ENCODE measurements at places on chromosomes 12 and 14.
A peak's percentile ranks its signal among the peaks of the same experiment; 100 is the strongest.

DNA sequence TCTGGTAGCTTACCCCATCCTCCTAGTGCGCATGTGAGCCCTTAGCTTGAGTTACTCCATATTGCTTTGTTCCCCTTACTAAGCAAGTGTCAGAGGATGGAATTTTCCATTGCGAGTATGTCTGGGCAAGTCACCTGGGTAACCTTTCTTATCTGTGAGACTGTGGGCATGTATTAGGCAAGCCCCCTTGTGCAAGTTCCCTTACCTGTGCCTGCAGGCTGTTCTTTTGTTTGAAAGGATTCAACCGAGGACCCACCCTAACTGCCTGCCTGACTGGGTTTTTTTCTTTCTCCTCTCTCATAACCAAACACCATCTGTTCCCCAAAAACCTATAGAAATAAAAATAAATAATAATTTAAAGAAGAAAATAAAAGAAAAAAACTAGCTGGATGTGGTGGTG lies 22.3 kb upstream of the PPP2R5E start:
- no peak for DNase-seq

GRCh38 chr14:76793324-76793723 lies 19.4 kb downstream of the ANGEL1 start:
- no peak for DNase-seq

DNA sequence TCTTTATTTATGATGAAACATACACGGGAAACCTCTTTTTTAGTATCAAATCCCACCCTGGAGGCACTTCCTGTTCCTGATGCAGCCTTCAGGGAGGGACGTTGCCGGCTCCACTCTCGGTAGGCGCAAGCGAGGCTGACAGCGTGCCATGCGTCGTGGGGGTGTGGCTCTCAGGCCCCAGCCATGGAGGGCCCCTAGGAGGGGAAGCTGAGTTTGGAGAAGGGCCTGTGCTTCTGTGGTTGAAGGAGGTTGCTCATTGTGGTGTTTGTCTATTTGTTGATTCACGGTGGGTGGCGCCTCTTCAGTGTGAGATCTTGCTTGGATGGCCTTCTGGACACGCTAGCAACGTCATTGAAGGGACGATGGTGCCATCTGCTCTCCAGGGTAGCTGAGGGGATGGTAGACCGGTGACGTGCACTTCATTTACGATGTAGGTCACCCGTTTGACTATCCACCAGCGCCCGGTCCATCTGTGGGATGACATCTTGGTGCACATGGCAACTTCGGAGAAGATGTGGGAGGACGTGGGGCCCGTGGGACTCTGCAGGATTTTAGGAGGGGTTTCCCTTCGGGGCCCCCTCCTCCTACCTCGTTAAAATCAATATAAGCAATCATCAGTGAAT lies 126.3 kb upstream of the RTL1 start:
- peak; percentile 21 for DNase-seq

DNA sequence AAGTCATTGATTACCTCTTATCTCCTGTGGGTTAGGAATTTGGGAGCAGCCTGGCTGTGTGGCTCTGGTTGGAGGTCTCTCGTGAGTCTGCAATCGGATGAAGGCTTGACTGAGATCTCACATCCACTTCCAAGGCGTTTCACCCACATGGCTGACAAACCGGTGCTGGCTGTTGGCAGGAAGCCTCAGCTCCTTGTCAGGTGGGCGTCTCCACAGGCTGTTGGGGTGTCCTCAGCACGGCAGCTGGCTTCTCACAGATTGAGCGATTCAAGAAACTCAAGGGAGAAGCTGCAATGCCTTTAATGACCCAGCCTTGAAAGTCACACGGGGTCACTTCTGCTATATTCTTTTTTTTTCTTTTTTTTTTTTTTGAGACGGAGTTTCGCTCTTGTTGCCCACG lies 28.6 kb upstream of the CORO1C start:
- no peak for DNase-seq

DNA sequence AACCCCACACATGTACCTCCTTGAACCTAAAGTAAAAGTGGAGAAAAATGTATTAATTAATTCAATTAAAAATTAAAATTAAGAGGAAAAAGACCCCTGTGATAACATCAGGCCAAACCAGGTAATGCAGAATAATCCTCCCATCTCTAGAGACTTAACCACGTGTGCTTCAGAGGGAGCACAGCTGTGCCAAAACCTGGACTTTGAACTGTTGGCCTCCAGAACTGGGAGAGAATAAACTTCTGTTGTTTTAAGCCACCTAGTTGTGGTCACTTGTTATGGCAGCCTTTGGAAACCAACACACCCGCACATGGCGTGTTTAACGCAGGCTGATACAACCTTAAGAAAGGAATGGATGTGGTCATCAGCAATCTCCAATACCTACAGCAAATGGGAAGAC lies 23.8 kb downstream of the OAS2 start:
- no peak for DNase-seq

GRCh38 chr14:60315196-60315990 lies 66.4 kb downstream of the PPM1A start:
- no peak for DNase-seq

DNA sequence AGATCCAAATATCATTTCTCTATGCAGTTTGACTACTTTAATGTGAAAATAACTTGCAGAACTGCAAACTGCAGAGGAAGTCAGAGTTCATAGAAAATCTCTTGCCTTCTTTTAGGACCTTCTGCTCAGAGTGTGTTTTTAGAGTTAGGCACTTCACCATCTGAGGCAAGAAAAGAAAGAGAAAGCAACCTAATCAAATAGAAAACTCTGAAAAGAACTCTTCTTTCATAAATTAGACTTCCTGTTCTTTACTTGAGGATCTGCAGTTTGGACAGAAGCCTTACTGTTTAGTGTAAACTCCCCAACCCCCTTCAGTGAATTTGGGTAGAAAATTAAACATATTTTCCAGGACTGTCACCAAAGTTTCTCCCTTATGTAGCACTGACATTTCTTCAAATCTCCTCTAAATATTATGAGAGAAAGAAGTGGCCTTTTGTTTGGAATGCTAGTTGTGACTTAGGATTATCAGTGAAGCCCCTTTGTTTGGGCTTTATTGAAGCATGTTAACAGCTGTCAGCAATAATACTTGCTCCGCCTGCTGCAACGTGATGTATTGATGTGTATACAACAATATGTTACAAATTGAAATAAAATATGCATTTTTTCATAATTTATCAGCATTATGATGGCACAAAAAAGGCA lies 99.5 kb downstream of the PDZRN4 start:
- DNase-seq: no peak

DNA sequence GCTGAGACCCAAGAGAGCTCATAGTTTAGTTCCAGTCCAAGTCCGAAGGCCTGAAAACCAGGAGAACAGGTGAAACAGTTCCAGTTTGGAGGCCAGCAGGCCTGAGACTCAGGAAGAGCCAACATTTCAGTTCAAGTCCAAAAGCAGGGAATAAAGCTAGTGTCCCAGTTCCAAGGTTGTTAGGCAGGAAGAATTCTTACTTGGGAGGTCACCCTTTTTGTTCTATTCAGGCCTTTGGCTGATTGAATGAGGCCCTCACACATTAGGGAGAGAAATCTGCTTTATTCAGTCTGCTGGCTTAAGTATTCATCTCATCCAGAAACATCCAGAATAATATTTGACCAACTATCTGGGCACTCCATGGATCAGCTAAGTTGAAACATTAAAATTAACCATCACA lies 294.6 kb downstream of the PCNX1 start:
- no peak for DNase-seq

GRCh38 chr12:1504304-1504894 lies 90.0 kb downstream of the FBXL14 start:
- no peak for DNase-seq

- DNase-seq: no peak
Measured at GRCh38 chr14:63938198-63939005, 85.6 kb downstream of the SYNE2 start.

DNA sequence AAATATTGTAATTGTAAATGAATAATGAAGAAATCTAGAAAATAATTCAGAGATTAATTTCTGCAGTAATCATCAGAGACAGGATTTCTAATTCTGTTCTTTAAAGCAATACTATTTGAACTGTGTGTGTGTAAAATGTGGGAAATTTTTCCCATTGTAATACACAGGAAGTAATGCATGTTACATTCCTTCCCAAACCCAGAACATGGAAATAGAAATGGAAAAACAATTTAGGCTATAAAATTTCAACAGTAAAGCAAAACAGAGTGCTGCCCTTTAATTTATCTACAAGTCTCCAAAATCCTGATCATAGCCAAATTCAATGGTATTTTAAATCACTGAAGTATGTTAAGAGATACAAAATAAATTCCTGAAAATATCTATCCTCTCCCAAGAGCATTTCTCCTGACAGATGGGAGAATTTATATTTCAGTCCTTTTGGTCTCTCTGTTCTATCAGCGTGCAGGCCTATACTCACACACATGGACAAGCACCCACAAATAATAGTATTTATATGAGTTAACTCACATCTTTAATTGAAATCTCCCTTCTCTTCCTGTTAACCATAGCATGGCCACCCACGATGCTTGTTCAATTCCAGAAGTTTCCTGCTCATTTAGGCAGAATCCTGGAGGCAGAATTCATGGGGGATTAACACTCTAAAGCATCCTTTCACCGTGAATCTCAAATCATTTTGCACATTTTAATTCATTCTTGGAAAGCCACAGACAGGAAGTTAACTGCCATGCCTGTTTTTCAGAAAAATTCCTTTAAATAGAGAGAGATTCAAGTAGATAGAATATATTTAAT lies 1465.4 kb upstream of the FLRT2 start:
- DNase-seq: no peak

- DNase-seq: no peak
Measured at GRCh38 chr12:116545936-116546335, 13.2 kb upstream of the MAP1LC3B2 start.

GRCh38 chr12:2383325-2384028 lies 330.7 kb downstream of the CACNA1C start:
- DNase-seq: no peak

DNA sequence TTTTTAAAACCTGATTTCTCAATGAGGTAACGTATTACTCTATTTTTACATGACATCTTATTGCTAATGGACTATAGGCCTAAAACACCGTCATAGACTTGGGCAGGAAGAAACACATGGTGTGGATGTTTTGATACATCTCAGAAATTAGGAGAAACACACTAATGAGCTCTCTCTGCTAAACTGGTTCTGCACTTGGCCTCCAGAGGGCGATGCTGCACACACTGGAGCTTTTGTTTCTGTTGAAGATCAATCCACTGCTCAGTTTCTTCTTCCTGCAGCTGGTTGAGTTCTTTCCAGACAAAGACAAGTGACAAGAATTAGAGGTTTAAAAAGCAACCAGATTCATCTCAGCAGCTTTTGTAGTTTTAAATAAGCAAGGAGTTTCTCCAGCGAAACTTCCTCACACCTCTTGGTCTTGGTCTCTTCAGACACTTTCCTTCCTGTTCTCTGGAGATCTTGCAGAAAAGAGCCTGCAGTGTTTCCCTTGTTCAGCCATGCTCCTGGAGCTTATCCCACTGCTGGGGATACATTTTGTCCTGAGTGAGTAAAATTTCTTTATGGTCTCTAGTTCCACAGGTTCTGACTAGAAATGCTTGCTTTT lies 178.5 kb upstream of the OR4E1 start:
- no peak for DNase-seq

DNA sequence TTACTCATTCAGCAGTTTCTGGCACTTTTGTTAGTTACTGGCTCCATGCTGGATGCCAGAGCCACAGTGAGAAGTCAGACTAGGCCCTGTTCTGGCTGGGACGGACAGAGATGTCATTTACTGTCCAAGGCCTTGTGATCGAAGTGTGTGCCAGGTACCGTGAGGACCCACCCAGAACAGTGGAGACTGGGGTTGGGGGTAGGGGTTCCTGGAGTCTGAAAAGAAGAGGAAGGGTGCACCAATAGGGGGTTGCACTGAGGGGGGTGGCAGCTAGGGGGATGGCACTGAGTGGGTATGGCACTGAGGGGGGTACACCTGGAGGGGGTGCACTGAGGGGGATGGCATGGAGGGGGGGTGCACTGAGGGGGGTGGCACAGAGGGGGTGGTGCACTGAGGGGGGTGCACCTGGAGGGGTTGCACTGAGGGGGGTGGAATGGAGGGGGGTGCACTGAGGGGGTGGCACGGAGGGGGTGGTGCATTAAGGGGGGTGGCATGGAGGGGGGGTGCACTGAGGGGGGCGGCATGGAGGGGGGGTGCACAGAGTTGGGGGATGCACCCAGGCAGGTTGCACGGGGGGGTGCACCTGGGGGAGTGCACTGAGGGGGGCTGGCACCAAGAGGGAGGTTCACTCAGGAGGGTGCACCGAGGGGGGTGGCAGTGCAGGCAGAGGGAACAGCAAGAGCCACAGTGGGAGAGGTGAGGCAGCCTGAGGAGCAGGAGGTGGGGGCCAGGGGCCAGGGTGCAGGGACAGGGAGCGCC lies 10.6 kb upstream of the CYP46A1 start:
- DNase-seq: no peak

- no peak for DNase-seq
Measured at GRCh38 chr14:51462706-51463105, 189.0 kb upstream of the FRMD6 start.

- DNase-seq: no peak
Measured at GRCh38 chr14:92154283-92154942, 32.6 kb downstream of the CPSF2 start.

GRCh38 chr14:36096090-36096489 lies 80.4 kb downstream of the PTCSC3 start:
- no peak for DNase-seq

GRCh38 chr14:91254461-91254860 lies 10.0 kb upstream of the GPR68 start:
- no peak for DNase-seq

DNA sequence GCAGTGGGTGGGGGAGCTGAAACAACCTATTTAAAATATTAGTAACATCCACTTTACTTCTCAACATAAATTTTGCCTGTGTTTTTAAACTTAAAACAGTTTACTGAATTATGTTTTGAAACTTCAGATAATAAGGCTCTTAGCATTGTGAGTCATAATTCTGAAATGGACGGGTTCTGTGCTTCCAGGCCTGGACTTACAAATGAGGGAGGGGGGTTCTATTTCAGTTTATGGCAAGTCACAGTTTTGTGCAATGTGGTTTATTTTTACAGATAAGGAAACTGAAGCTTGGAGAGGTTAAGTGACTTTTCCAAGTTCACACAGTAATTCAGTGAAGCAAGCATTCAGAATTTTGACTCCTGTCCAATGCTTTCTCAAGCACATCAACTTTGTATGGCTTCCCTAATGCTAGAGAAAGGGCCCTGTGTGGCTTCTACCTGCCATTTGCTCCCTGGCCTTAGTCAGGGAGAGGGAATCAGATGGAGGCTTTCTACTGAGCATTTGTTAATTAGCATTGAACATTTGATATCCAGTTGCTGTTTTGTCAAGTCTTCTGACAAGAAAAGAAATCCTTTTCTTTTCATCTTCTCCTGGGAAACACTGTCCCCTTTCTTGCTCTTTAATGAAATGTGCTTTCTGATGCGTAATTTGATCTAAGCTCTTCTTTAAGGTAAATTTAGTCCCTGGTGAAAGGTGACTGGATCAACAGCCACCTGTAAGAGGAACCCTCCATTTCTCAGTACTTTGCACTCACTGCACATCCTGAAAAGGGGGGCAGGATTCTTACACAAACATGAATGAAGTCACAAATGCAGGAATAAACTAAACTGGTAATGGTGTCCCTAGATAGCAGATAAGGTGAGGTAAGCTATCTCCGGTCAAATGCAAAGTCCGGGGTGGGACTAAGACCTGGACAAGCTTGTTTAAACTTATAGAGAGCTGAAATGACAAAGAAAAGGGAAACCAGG lies 2.5 kb upstream of the SALL2 start:
- no peak for DNase-seq

- no peak for DNase-seq
Measured at GRCh38 chr14:76581592-76581991, 179.7 kb upstream of the VASH1 start.

GRCh38 chr14:96126339-96126782 lies 78.3 kb upstream of the BDKRB2 start:
- DNase-seq: no peak
